ENCODE measurements at places on chromosomes 11 and 22. TPM values are rescaled to one million over a fixed set of nuclear protein-coding genes. Genes with fewer than 3 reads are reported as not detected.

DNA sequence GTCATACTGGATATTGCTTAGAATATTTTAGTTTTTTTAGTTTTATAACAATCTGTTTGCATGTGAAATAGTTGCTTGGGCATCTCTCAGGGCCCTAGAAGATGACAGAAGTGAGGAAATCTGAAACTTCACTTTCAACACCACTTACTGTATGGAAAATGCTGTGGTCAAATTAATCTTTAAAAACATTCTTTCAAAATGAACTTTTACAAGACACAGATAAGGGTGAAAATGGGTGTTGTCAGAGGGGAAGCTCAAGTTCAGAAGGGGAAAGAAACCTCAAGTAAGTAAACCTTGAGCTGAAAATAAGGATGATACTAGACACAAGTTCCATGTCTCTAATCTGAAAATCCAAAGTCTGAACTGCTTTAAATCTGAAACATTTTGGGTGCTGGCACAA, 1840.1 kb upstream of the RAG2 start:
- no peak for DNase-seq
- H3K4me1 ChIP-seq, result no peaks in the 10 kb centered on the region
- H3K27ac ChIP-seq, result no peak overlapping the region
- H3K27me3 ChIP-seq, result no peaks in the 10 kb centered on the region

DNA sequence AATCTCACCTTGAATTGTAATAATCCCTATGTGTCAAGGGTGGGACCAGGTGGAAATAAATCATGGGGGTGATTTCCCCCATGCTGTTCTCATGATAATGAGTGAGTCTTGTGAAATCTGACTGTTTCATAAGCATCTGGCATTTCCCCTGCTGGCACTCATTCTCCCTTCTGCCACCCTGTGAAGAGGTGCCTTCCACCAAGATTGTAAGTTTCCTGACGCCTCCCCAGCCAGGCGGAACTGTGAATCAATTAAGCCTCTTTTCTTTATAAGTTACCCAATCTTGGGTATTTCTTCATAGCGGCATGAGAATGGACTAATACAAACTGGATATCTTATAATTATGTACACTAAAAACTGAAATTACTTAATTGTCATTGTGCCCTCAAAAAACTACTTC, 189.2 kb upstream of the API5 start:
- no peaks in the 10 kb centered on the region for H3K36me3 ChIP-seq
- no peaks in the 10 kb centered on the region for H3K4me1 ChIP-seq
- H3K4me3 ChIP-seq, result no peak overlapping the region
- DNase-seq, result no peak
- no peak overlapping the region for H3K27ac ChIP-seq

DNA sequence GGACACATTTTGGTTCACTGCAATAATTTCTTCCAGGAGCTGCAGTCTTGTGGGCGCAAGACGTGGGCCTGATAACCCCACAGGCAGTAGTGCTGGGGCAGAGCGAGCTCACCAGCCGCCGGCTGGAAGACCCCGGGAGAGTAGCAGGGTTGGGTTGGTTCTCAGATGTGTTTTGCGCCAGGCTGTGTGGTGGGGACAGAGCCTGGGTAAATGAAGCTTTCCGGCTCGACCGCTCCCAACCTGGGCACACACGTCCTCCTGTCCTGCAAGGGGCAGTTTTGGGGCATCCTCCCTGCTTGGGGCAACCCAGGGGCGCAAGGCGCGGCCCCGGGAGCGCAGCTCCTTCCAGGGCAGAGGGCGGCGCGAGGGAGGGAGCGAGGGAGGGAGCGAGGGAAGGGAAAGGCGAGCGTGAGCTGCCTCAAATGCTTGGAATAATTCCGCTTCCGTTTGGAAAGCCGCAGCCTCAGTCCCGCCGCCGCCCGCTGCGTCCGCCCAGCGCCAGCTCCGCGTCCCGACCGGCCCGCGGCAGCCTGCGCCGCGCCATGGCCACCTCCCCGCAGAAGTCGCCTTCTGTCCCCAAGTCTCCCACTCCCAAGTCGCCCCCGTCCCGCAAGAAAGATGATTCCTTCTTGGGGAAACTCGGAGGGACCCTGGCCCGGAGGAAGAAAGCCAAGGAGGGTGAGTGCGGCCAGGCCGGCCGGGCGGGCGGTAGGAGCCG, at the start of gene PARVA:
TSS of gene PARVA (plus strand) at position 466 of the 718 bp plus-strand sequence. CDS start at position 543, 77 bp downstream.
- no peak within 1 kb of the TSS for H3K27ac ChIP-seq
- no peaks in the 10 kb centered on the region for H3K36me3 ChIP-seq
- H3K4me3 ChIP-seq, result no peak within 1 kb of the TSS

GRCh38 chr22:49264696-49265095, 563.0 kb downstream of the BRD1 start:
- no peaks in the 10 kb centered on the region for H3K36me3 ChIP-seq
- no peak for DNase-seq
- no peak overlapping the region for H3K4me3 ChIP-seq
- H3K27me3 ChIP-seq, result peaks cover 27% of the 10 kb centered on the region
- no peaks in the 10 kb centered on the region for H3K4me1 ChIP-seq

DNA sequence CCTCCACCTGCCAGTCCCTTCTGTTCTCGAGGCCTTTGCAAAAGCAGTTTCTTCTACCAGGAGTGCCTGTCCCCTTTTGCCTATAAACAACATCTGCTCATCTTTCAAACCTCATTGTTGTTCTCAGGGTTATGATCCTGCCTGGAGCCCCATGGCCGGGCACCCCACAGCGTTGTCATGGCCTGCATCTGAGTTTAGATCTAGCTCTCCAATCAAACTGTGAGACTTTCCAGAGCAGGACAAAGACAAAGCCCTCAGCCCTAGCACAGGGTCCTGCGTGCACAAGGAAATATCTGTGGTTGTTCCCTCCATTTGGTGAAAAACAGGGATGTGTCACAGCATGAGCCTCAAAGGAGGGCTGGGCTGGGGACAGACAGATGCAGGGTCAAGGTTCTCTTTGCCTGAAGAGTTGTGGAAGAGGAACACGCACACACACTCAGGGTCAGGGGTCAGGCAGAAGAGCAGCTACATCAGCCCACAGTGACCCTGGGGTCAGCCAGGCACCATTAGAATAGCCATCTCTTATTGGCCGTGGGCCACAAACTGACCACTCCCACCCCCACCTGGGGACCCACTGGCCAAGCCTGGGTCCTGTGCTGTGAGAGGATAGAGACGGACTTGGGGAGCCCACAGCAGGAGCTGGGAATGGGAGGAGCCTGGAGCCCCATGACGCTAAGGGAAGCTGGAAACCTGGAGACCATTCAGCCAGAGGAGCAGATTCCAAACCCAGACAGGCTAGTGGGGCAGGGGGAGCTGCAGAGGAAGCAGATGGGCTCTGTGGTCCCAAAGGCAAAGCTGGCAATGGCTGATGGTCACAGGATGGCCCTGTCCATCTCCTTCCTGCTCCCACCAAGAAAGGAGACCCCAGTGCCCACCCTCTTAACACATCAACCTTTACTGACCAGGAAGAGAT, 99.4 kb downstream of the PDE2A start:
- H3K4me3 ChIP-seq, result no peak overlapping the region
- H3K27me3 ChIP-seq, result peaks cover 5% of the 10 kb centered on the region
- H3K4me1 ChIP-seq, result no peaks in the 10 kb centered on the region
- no peak for DNase-seq

DNA sequence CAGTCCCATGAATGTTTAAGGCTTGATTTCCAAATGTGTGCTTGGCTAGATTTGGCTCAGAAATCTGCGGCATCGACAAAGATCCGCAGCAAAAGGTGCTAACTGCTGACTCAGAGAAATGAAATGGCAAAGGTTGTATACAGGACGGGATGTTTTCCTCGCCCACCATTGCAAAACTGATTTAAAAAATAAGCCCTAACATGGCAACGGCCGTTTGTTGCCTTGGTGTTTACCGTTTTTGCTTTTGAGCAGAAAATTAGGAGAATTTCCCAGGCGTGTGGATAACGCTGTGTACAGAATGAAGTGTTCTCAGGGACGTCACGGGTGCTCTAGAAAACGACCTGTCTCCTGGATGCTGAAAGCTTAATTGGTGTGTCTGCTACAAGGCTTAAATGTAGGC, 70.2 kb downstream of the ARHGAP8 start:
- H3K4me1 ChIP-seq, result no peaks in the 10 kb centered on the region
- no peak for DNase-seq
- peaks cover 39% of the 10 kb centered on the region for H3K27me3 ChIP-seq
- no peaks in the 10 kb centered on the region for H3K36me3 ChIP-seq
- H3K27ac ChIP-seq, result no peak overlapping the region

- no peaks in the 10 kb centered on the region for H3K36me3 ChIP-seq
- peaks cover 10% of the 10 kb centered on the region for H3K27me3 ChIP-seq
- H3K4me1 ChIP-seq, result no peaks in the 10 kb centered on the region
- H3K27ac ChIP-seq, result no peak overlapping the region
- no peak for DNase-seq
Observed at GRCh38 chr11:69277074-69277809, 16.7 kb upstream of the MYEOV start.

DNA sequence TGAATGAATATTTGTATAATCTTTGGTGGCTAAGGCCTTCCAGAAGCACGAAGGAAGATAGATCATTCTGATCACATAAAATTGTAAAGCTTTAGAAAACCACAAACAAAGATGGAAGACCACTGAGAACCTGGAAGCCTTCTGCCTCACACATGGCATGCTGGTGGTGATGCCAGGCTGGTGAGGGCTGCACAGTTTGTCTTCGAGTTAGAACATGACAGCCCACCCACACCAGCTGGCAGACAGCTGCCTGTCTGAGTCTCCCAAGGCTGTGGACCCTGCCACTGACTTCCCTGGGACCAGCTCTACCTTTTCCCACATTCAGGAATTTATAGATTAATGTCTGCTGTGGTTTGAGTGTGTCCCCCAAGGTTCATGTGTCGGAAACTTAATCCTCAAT, 48.8 kb upstream of the B3GAT1 start:
- no peak overlapping the region for H3K27ac ChIP-seq
- no peak overlapping the region for H3K4me3 ChIP-seq
- no peak for DNase-seq
- no peaks in the 10 kb centered on the region for H3K36me3 ChIP-seq

DNA sequence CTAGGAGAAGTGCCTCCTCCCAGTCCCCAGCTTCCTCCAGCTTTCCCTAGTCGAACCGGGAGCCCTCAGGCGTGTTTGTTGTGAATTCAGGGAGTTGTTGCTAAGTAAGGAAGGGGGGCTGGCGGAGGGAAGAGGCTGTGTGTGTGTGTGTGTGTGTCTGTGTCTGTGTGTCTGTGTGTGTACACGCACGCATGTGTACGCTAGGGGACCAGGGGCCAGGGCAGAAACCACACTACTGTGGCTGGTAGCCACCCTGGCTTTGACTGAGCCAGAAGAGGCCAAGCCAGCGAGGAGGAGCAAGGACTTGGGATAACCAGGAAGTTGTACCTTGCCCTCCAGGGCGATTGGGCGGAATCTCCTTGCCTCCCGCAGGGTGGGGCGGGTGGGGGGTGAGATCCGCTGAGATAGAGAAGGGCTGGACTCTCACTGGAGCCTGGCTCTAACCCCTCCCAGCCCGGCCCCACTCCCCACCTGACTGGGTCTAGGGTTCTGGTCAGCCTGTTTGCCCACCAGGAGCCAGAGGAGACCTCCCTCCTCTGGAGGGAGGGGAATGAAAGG, 7.5 kb downstream of the BCL9L start:
- H3K4me1 ChIP-seq, result peaks cover 68% of the 10 kb centered on the region
- peak; percentile 76 for DNase-seq
- H3K27ac ChIP-seq, result peak overlapping the region; percentile 87
- no peaks in the 10 kb centered on the region for H3K27me3 ChIP-seq
- no peaks in the 10 kb centered on the region for H3K36me3 ChIP-seq
- H3K4me3 ChIP-seq, result peak overlapping the region; percentile 30

GRCh38 chr11:93986716-93987115, 34.4 kb upstream of the HEPHL1 start:
- H3K4me3 ChIP-seq, result no peak overlapping the region
- H3K36me3 ChIP-seq, result no peaks in the 10 kb centered on the region
- DNase-seq, result no peak
- H3K4me1 ChIP-seq, result peaks cover 6% of the 10 kb centered on the region
- no peak overlapping the region for H3K27ac ChIP-seq
- H3K27me3 ChIP-seq, result no peaks in the 10 kb centered on the region

- no peak for DNase-seq
- H3K27ac ChIP-seq, result no peak overlapping the region
- no peaks in the 10 kb centered on the region for H3K27me3 ChIP-seq
- no peak overlapping the region for H3K4me3 ChIP-seq
- no peaks in the 10 kb centered on the region for H3K4me1 ChIP-seq
Observed at GRCh38 chr11:122036493-122036892, 79.5 kb downstream of the BLID start.

DNA sequence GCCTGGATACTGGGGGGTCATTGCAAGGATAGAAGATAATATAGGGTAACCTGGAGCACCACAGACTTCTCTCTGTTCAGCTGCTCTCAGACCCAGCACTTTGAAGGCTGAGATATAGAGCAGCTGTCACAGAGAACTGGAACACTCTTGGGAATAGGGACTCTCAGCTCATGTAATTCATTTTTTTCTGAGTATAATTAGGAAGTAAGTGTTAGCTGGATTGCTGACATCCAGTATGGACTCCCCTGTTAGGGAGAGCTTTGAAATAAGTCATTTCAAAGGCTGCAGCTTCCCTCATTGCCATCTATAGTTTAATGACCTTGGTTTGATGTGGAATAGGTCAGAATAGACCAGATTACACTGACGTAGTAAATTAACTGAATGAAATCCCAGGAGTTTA, 120.8 kb upstream of the POU2AF2 start:
- H3K36me3 ChIP-seq, result no peaks in the 10 kb centered on the region
- no peak overlapping the region for H3K27ac ChIP-seq
- H3K4me1 ChIP-seq, result no peaks in the 10 kb centered on the region
- DNase-seq, result no peak
- H3K27me3 ChIP-seq, result no peaks in the 10 kb centered on the region

- no peak overlapping the region for H3K27ac ChIP-seq
- peaks cover 14% of the 10 kb centered on the region for H3K4me1 ChIP-seq
- DNase-seq, result no peak
- H3K36me3 ChIP-seq, result no peaks in the 10 kb centered on the region
- H3K27me3 ChIP-seq, result no peaks in the 10 kb centered on the region
Observed at GRCh38 chr11:72969894-72970335, 155.7 kb downstream of the ATG16L2 start.

GRCh38 chr11:102361086-102362031, 14.3 kb downstream of the BIRC2 start:
- H3K4me1 ChIP-seq, result no peaks in the 10 kb centered on the region
- no peaks in the 10 kb centered on the region for H3K27me3 ChIP-seq
- H3K27ac ChIP-seq, result no peak overlapping the region
- no peak for DNase-seq
- no peak overlapping the region for H3K4me3 ChIP-seq

- no peak for DNase-seq
- H3K27me3 ChIP-seq, result no peaks in the 10 kb centered on the region
- no peaks in the 10 kb centered on the region for H3K36me3 ChIP-seq
- no peak within 1 kb of the TSS for H3K4me3 ChIP-seq
- H3K4me1 ChIP-seq, result no peaks in the 10 kb centered on the region
Observed at GRCh38 chr11:109421981-109422869, at the start of gene C11orf87. Gene C11orf87, plus strand, starts transcription at chr11:109422190. Its CDS starts 1,444 bp downstream, at chr11:109423634.

- no peak overlapping the region for H3K4me3 ChIP-seq
- no peaks in the 10 kb centered on the region for H3K27me3 ChIP-seq
Observed at GRCh38 chr11:57315491-57315890, 9.3 kb downstream of the TNKS1BP1 start.

INPP5J gene
- 7.0 TPM for total RNA-seq

CALCA gene
- total RNA-seq, result not detected

PRCP gene
- total RNA-seq, result 23.2 TPM

ARL2 gene
- 112 TPM for total RNA-seq

MS4A12 gene
- not detected for total RNA-seq

CD81 gene
- 181 TPM for total RNA-seq

EED gene
- 47.8 TPM for total RNA-seq

CHCHD10 gene
- 270 TPM for total RNA-seq

ARRB1 gene
- total RNA-seq, result 43.6 TPM

TMEM86A gene
- 0.74 TPM for total RNA-seq

Measured in K562 (cell line).